Activated naive CD8-positive, alpha-beta T cell treated with anti-CD3 and anti-CD28 coated beads for 36 hours (primary cell): ENCODE measurements at places on chromosomes 1 and 21.
A peak's percentile ranks its signal among the peaks of the same experiment; 100 is the strongest.

DNA sequence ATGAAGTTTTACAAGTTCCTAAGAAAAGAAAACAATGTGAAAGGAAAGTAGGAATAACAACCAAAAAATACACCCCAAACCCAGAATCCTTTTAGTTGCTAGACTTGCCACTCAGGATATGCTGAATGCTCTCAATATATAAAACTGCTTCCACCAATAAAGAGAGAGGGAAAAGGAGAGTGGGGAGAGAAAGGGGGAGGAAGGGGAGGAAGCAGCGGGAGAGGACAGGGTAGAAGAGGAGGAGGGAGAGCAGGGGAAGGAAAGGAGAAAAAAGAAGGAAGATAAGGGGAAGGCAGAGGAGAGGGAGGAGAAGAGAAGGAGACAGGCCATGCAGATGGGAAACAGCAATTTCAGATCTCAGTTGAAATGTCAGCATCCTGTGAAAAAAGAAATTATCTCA, 198.4 kb downstream of the VAV3 start:
- DNase-seq: no peak

DNA sequence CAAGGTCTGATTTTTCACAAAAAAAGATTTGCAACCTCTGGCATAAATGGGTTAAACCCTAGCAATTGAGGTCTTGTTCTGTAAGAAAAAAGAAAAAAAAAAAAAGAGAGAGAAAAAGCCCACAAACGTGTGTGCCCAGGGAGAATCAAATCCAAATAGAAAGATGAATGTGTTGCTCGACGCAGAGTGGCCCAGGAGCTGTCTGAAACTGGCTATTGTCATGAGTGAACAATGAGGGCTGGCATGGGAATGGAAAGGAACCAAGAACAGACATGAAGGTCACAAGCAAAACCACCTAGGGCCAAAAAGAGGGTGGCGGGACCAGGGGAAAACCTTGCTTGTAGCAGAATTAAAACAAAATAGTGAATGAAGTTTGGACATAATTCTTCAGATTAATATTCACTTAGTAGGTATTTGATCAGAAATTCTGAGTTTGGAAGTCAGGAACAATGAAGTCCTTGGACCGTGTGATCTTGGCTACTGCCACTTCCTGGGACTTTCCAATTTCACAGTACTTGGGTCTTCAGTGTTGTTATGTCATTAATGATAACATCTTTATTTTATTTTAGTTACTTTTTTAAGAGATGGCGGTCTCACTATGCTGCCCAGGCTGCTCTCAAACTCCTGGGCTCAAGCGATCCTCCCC, 3.1 kb downstream of the ENO1 start:
- DNase-seq: no peak

DNA sequence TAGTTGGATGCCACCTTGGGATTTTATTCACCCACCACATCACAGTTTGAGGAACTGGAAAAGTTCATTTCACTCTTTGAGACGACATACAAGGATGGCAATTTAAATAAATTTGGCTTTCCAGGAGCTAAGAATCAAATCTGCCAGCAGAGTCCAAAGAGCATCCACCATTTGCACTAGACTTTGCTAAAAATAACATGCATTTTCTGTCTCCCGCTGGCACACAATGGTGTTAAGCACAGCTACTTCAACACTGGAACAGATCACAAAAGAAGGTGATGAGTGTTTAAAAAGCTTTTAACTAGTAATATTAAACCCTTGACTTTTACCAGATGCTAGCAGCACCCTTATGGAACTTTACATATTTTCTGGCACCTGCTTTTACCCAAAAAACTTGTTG, 44.6 kb downstream of the MAEL start:
- DNase-seq: no peak

DNA sequence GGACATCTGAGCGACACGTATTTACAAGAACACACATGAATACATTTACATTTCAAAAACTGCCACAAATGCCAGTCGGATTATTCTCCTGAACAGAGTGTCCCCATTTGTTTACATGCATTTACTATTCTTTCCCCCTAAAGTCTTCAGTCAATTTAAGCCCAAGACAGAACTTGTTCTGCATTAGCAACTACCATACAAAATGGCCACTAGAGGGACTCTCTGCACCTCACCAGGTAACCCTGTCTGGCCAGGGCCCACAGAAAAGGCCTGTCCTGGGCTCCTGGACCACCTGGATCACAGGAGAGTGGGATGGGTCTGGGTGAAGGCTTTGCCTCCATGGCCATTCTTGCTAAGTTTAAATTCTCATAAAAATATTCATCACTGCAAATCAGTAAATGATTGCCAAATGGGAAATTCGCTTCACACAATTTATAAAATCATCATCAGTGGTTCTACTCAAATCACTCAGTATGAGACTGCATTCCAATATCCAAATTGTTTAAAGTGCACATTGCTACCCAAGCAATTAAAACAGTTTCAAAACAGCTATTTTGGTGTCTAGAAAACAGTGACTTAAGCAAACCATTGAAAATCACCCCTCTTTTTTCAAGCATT, 12.5 kb upstream of the GUCA2A start:
- DNase-seq: no peak

- DNase-seq: peak; percentile 68
Observed at GRCh38 chr1:27521336-27521831, 31.4 kb upstream of the WASF2 start.

DNA sequence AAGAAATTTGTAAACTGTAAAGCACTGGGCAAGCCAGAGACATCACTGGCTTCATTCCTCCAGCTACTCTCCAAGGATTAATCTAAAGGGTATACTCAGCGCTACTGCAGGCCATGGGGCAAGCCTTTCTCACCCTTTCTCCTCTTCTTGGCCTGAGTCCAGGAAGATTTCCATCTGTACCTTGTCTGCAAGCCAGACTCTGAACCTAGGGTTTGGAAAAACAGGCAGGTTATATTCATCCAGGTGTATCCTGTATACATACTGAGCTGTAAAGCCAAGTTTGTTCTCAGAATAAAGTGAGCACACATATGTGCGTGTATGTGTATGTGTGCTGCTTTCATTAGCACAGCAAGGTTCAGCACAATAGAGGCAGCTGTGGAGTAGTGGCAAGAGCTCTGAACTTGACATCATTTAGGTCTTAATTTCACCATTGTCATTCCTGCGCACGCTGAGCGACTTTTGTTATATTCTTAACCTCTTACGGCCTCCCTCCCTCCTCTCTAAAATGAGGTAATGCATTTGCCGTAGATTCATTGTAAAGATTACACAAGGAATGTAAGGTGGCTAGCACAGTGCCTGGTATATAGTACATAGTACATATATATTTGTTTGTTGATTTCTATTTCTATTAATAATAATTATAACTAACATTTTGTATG, 128.1 kb upstream of the JUN start:
- DNase-seq: no peak

DNA sequence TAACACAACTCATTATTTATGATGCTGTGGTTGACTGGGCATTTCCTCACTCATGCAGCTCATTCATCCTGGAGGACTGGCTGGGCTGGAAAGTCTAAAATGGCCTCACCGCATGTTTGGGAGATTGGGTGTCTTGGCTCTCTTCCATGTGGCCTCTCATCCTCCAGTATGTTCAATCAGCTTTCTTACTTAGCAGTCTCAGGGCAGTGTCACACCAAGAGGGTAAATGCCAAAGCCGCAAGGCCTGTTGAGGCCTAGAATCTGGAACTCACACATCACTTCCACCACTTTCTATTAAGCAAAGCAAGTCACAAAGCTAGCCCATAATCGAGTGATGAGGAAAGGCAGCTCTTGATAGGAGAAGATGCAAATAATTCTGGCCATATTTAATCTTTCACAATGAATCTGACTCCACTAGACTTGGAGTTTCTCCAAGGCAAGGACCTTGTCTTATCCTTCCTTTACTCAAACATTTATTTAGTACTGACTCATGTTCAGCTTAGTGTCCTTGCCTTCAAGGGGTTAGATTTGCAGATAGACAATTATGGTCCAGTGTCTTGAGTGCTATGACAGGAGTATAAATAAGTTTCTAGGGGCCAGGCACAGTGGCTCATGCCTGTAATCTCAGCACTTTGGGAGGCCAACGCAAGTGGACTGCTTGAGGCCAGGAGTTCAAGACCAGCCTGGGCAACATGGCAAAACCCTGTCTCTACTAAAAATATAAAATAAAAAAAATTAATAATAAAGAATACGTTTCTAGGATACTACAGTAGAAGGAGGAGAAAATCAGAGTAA, 45.1 kb downstream of the TMEM53 start:
- DNase-seq: no peak

- DNase-seq: peak; percentile 39
Observed at GRCh38 chr1:150268340-150268704, 494 bp downstream of the APH1A start.

DNA sequence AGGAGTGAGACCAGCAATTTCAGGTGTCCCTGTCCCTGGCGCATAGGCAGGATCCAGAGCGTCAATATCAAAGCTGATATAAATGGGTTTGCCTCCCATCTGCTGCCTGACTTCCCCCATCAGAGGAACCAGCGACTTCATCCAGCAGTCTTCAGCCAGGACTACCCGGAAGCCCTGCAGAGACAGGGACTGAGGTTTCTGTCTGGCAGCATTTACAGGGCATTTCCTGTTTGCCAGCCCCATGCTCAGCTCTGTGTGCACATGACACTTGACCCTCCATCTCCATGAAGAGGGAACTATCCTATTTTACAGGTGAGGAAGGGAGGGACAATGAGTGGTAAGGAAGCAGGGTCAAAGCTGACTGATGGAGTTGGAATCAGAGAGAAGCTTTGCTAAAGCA, 7.2 kb downstream of the AGMAT start:
- no peak for DNase-seq

GRCh38 chr1:225152061-225152460, 222.6 kb downstream of the DNAH14 start:
- DNase-seq: no peak

DNA sequence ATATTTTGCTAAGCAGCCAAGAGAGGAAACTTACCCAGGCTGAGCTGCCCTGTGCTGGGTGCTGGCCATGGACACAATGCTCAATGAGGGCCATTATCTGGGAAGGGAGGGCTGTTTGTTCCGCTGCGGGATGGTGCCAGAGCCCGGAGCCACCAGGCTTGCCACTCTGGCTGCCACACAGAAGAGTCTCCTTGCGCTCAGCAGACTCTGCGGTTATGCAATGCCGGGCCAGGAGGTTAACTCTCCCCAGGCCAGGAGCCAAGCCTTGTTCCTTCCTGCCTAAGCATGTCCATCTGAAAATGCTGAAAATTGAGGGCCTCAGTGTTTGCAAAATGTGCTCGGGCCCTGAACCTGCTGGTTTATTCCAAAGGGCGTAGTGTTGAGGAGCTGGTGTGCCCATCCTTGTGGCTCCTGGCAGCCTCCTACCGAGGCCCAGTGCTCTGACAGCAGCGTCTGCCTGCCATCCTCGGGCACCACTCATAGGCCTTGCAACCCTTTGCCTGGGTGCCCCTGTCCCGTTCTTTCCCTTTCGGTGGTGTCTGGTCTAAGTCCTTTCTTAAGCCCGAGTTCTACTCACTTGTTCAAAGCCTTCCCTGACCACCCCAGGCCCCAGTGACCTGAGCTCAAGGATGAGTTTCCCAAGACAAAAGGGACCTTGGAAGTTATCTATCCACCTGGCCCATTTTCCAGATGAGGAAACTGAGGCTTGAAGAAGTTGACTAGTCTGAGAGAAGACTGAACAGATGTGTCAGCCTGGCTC, 133.8 kb upstream of the EDN2 start:
- no peak for DNase-seq

DNA sequence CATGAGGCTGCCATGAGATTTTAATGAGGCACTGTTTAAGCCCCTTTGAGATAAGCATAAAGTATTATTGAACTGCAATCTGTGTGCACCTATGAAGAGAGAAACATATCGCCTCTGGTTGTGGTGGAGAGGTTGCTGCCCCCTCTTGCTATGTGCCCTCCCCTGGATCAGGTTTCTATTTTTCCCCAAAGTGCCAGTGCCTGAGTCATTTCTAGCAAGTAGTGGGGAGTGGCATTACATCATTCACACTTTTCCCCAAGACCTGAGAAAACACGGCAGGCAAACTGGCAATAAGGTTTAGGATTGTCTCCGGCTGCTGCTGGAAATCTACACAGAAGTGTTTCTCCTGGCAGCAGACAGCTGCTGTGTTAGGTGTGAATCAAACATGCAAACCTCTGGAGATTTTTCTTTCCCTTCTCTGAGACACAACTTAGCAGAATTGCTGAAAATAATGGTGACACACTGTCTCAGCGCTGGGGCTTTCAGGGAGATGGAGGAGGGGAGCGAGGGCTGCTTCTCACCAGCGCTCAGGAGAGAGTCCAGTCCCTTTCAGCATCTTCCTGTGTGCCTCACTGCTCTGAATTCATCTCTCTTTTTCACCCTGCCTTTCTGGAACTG, 13.7 kb upstream of the RGS16 start:
- DNase-seq: peak; percentile 26

DNA sequence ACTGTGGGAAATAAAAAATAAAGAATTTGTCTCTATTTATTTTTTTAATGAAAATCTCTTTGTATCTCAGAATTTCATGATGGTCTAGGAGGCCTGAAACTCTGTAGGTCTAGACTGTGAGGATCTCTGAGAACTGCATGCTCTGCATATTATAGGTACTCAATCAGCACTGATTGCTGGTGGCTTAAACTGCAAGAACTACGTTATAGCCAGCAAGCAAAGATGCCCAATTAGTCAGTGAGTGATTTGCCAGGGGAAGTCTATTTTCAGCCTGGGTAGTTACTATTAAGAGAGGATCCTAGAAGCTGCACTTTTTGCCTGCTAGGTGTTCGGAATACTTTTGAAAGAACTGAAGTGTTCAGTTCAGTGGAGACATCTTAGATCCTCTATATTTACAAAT, 87.4 kb downstream of the GPR52 start:
- DNase-seq: no peak

- DNase-seq: no peak
Observed at GRCh38 chr1:107574044-107574443, 390.9 kb downstream of the VAV3 start.

- DNase-seq: no peak
Observed at GRCh38 chr21:14474995-14475394, 71.1 kb downstream of the SAMSN1 start.

DNA sequence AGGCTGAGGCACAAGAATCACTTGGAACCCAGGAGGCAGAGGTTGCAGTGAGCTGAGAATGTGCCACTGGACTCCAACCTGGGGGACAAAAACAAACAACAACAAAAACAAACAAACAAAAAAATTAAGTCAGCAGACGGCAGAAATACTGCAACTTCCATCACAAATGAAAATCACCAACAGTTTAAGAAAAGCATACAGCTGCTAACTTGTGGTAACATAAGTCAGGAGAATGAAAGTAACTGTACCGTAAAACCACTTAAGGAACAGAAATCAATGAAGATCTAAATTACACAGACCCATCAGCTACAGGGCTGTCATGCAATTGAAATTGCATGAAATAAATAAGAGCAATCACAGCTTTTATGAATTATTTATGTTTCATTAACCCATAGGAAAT, 25.0 kb downstream of the MCOLN2 start:
- DNase-seq: no peak

GRCh38 chr1:199808110-199808870, 219.2 kb upstream of the NR5A2 start:
- DNase-seq: no peak

DNA sequence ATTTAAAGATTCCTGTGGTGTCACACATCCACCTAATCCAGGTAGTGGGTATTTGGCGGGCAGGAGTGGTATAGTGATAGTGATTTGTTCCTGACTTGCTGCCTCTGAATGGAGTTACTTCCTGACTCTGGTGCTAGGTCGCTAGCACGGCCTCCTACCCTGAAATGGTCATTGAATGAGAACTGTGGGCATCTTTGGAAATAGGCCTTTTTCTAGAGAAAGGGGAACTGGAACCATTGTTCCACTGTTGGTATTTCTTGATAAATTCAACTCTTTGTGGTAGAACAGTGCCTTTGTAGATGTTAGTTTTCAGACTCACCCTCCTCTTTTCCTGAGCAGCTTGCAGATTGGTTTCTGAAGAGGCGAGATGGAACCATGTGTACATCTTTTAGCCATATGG, 1.5 kb downstream of the QSOX1 start:
- no peak for DNase-seq
